ENCODE measurements at places on chromosomes 4 and X.
A peak's percentile ranks its signal among the peaks of the same experiment; 100 is the strongest.

DNA sequence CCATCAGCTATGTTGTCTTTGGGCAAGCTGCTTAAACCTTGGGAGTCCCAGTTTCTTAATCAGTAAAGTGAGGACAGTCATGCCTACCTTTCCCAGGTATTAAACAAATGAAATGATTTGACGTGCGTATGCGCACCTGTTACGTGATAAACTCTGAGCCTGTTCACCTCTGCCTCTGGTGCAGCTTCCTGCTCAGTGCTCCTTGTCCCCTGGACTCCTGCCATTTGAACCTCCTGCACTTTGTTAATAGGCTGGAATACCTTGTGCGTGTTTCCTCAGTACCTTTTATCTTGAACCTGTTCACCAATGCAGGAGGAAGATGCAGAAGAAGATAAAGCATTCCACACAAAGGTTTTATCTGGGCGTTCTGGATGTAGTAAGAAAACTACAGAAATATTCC, 211.9 kb downstream of the CEP135 start:
- DNase-seq, result no peak

DNA sequence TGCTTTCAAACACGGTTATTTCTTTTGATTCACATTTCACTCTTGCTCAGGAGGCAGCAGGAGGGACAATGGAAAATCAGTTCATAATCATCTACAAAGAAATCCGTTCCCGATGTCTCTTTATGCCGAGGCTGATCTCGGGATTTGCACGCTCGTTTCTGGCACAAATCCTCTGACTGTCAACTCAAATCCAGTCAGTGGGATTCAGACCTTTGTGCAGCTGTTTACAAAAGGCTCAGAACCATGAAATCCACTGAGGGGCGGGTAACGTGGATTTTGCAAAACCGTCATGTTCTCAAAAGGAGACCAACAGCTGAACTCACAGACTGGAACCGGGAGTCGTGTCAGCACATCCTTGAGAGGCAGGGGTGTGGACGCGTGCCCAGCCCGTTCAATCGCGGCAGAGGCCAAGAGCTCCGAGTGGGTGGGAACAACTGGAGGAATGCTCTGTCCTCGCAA, 46.4 kb downstream of the ACOX3 start:
- DNase-seq, result no peak

DNA sequence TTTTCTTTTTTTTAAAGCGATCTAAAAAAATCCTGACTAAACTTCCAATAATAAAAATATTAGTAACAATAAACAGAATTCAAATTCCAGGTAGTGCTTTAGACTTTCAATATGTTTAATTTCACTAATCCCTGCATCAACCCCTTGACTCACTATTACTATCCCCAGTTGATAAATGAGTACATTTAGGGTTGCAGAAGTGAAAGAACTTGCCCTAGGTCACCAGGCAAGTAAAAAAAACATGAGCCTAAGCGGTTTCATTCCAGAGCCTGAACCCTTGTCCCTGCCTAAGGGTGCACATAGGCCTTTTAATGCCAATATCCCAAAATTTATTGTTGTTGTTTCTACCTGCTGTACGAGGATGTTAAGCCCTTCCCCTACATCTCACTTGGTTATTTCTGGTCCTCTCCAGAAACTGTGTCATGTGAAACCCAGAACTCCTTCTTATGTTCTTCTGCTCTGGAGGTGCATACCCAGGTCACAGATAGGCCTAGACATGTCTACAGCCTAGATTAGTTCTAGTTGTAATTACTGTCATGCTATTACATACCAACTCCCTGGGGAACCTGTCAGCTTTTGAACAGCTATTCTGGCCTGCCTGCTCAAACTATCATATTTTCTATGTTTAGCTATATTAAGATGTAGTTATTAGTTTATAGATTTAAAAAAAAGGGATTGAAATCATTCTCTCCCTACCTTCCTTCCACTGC, 244.5 kb upstream of the PITX2 start:
- no peak for DNase-seq

- DNase-seq, result no peak
These were observed 79.7 kb upstream of the ELOVL6 start for GRCh38 chr4:110278127-110278526.

- no peak for DNase-seq
These were observed 19.8 kb upstream of the TMLHE start for GRCh38 chrX:155632431-155633100.

- DNase-seq, result peak; percentile 0
These were observed 99.5 kb downstream of the COX18 start for GRCh38 chr4:72969976-72970375.

DNA sequence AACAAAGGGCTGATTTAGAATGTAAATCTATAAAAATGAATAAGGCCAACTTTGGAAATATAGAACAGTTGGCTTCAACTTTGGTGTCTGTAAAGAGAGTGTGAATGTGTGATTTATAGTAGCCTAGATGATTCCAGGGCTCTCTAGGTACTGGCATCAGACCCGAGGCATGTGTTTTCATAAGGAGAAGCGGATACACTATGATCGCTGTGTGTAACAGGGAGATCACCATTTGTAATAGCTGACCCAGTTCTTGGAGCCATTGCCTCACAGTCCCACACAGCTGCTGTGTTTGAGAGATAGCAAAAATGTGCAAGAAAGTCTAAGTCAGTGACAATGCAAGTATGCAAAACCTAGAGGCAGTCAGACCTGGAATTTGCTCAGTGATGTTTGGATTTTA, 135.1 kb downstream of the REPS2 start:
- DNase-seq, result no peak

DNA sequence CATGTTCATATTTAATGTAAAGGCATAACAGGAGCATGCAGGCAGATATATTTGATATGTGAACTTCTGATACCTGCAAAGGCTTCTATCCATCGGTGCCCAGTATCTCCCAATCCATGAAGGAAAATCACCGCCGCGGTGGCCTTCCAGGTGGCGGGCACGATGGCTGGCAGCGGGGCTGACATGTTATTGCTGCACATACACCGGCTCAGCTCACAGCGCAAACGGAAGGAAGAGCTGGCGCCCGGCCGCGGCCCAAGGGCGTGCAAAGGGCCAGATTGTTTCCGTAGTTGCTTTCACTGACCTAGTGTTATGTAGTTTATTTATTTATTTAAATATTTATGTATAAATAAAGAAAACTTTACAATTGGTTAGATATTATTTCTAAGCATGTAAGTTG, 322.7 kb upstream of the PITX2 start:
- DNase-seq, result no peak

GRCh38 chrX:103376118-103376978, at the start of gene BEX3:
TSS of gene BEX3 (plus strand) at chrX:103376538. CDS start at chrX:103377522, 984 bp downstream.
- peak; percentile 46 for DNase-seq

DNA sequence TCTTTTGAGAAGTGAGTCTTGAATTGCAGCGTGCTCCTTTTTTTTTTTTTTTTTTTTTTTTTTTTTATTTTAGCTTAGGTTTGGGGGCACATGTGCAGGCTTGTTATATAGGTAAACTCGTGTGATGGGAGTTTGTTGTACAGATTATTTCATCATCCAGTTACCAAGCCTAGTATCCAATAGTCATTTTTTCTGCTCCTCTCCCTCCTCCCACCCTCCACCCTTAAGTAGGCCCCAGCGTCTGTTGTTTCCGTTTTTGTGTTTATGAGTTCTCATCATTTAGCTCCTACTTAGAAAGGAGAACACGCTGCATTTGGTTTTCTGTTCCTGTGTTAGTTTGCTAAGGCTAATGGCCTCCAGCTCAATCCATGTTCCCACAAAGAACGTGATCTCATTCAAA, 81.3 kb upstream of the TSPAN5 start:
- no peak for DNase-seq

- DNase-seq, result no peak
These were observed 243.7 kb downstream of the TENM3 start for GRCh38 chr4:182486881-182487280.

DNA sequence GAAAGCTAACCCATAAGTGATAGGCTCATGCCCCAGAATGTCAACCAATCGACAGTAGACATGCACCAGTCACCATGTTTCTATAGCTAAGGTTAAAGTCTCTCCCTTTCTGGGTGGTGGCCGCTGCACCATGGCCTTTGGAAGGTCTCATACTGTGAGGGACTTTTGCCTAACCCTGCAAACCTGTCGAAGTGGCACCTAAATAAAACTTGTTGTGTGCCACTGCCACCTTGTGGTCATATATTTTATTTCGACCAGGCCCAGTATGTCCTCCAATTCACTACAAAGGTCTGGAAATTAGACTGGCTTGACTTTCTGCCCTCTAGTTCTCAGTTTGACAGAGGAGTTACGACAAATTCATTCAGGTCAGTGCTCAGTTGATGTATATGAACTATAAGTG, 163.1 kb downstream of the SMARCA1 start:
- peak; percentile 0 for DNase-seq

- no peak for DNase-seq
These were observed 70.1 kb downstream of the PRSS12 start for GRCh38 chr4:118282692-118283091.

GRCh38 chr4:92387459-92388069, 83.8 kb downstream of the GRID2 start:
- DNase-seq, result no peak

All from C1 segment of cervical spinal cord (tissue), 14 donors.